ENCODE measurements at places on chromosomes 1 and 21.

- no peak for DNase-seq
Measured at GRCh38 chr1:198535631-198536030, 4.8 kb downstream of the ATP6V1G3 start.

GRCh38 chr1:156075775-156076204 is 6.5 kb downstream of the MEX3A start:
- no peak for DNase-seq

GRCh38 chr1:168621356-168621755 is 45.0 kb downstream of the XCL1 start:
- peak; percentile 14 for DNase-seq

- DNase-seq: peak; percentile 92
Measured at GRCh38 chr1:230917284-230918135, 49.2 kb upstream of the C1orf198 start.

DNA sequence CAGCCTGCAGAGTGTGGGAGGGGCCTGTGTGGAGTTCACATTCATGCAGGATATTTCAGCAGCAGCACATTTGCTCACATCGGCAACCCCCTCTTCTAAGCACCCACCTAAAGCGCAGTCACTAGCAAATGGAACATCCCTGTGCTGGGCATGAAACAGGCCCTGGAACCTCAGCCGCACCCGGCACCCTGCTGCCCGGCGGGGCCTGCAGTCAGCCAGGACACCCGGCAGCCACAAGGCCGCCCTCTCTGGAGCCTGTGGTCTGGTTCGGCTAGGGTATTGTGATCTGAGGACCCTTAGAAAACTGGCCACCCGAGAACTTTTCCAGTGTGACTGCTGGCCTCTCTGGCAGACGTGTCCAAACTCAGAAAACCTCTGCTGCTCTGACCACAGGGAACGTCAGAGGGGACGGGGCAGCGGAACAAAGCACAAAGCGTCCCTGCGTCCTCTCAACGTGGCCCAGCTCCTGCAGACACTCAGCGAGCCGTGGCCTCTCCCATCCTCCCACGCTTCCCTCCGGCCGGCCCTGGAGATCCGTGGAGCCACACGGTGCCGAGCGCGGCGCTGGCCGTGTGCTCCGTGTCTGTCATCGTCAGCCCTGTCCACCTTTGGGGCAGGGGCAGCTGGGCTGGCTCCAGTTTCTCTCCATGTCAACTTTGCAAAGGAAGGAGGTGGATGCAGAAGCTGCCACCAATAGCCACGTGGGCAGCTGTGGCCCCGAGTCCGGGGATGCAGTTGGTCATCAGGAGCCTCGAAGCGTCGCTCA is 175.9 kb upstream of the ARHGEF16 start:
- no peak for DNase-seq

- no peak for DNase-seq
Measured at GRCh38 chr1:28965271-28965870, 51.0 kb downstream of the EPB41 start.

DNA sequence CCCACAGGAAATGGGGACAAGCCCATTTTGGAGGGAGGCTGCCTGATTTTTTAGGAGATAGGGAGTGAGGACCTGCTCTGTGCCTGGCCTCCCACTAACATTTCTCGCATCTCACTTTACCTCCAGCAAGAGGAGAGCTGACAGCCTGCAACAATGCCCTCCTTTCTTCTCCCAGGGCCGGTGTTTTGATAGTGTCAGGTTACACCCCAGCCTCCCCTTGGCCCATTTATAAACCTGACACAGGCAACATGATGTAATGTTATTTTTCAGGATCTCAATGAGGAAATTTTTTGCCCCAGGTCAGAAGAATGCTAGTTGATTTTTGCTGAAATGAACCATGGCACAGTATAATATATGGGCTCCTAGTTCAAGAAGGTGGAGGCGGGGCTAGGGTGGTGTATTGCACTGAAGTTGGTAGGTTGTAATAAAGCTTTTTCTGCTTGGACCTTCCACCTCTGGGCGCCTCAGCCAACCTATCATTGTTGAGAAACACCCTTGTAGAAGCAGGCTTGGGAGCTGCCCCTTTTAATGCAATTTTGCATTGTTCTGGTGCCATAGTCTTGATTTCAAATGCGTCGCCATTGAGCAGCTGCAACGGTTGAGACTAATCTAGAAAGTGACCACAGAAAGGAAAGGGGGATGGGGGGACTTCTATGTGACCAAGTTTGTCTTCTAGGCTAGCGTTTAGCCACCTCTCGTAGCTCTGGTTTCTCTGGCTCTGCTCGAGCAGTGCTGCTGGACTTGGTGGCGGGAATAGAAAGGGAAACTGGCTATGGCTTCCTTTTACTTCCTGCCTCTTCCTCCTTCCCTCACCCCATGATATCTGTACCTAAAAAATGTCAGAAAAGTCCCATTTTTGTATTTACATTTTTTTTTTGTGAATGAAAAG is 53.0 kb downstream of the PBX1 start:
- DNase-seq: peak; percentile 66

DNA sequence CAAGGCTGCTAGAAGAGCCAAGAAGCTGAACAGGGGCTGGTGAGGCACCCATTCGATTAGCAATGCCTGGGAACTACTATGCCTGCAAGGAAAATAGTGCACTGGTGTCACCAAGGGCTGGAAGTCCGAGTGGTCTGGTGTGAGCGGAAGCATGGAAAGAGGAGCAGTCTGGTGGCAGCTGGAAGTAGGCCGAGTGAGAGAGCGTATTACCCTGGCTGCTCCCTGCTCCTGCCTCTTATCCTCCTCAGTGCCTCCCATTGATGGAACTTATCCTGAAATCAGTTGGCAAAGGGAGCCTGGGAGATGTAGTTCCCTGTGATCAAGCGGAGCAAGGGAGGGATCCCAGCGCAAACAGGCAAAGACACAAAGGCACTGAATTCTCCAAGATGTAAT is 9.6 kb downstream of the SMAP2 start:
- DNase-seq: peak; percentile 48

- DNase-seq: peak; percentile 60
Measured at GRCh38 chr21:34522284-34522683, 10.3 kb upstream of the KCNE1 start.

- DNase-seq: peak; percentile 94
Measured at GRCh38 chr1:208243967-208244916, at the start of gene PLXNA2. TSS of gene PLXNA2 (minus strand) at chr1:208244384. CDS start at chr1:208217922, 26,462 bp downstream.

GRCh38 chr1:155514582-155515187 is 47.9 kb downstream of the ASH1L start:
- no peak for DNase-seq

GRCh38 chr1:38865112-38865715 is 5.6 kb upstream of the RRAGC start:
- DNase-seq: no peak

- DNase-seq: no peak
Measured at GRCh38 chr1:206805357-206805756, 33.1 kb upstream of the IL10 start.

GRCh38 chr1:24705260-24706073 is 39.8 kb upstream of the CLIC4 start:
- peak; percentile 96 for DNase-seq

GRCh38 chr1:81119319-81119718 is 681.4 kb upstream of the ADGRL2 start:
- DNase-seq: no peak

GRCh38 chr1:32703479-32704291 is 1.1 kb upstream of the SYNC start:
- DNase-seq: no peak

DNA sequence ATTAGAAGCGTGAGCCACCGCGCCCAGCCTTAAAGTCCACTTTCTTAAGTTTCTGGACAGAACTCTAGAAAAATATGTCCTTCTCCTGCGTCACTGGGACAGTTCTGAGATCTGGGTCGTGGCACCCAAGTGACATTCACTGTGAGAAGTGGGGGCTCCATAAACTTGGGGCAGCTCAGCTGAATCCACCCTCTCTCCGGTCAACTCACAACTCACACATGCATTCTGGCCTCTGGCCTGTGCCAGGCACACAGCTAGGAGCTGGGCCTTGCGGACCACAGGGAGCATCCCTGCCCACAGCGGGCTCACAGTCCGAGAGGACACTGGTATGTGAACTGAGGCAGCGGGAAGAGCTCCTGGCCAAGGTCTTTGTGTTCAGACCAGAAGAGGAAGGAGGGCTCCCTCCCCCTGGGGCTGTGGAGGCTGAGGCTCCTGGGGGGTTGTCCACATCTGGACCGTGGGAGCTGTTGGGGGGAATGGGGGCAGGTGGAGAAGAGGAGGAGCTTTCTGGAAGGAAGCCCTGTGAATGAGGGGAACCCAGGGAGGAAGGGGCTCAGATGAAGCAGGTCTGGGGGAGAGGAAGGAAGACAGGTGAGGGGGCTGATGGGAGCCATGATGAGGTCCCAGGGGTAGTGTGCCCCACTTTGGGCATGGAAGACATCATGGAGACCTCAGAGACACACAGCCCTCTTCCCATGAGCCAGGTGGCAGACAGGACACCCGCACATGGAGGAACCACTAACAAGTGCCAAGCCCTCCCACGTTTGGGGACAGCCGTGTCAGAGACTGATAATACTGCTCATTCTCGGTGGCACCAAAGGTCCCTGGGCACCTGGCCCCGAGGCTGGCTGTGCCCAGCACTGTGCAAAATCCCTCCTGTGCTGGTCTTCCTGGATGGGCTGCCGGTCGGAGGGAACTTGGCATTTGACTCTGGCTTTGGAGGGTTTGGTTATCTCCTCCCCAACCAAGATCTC is 191.0 kb upstream of the VAMP3 start:
- DNase-seq: no peak

GRCh38 chr21:45162809-45163208 is 88.4 kb downstream of the ADARB1 start:
- DNase-seq: no peak

DNA sequence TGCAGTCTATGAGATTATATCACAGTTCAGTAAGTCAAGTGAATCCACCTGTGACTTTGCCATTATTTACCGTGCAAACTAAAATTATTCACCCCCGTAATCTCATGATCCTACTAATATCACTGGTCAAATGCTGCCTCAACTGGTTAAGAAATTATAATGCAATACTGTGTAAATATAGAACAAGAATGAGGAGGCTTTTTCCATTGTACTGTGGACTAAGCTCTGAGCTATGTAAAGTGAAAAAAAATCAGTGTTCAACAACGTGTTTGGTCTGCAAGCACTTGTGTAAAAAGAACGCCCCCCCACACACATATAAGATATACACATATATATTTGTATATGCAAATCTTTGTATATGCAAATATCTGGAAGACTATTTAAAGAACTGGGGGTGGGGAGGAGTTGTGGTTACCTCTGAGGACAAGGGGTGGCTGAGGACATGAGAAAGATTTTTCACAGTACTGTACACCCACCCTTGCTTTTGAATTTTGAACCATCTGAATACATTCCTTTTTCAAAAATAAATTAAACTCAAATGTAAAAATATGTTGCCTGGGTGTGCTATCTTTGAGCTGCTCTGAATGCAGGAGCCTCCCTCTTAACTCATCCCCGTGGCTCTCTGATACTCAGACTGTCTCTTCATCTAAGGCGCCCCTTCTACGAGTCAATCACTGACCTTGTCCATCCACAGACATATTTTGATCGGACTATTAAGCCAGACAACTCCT is 57.0 kb downstream of the PTP4A2 start:
- peak; percentile 60 for DNase-seq

DNA sequence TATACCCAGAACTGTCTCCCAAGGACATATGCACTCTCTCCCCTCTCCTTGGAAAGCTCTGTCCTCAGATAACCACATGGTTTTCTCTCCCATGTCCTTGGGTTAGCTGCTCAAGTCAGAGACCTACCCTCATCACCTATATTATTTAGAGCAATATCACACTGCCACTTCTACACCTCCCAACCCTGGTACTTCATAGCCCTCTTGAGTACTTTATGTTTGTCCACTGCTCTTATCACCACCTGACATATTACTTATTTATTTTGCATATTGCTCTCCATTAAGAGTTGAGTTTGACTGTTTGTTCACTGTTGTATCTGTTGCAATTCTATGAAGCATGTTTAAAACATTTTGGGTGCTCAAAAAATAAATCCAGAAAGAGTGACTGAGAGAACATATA is 126.3 kb upstream of the ATP1B1 start:
- no peak for DNase-seq

DNA sequence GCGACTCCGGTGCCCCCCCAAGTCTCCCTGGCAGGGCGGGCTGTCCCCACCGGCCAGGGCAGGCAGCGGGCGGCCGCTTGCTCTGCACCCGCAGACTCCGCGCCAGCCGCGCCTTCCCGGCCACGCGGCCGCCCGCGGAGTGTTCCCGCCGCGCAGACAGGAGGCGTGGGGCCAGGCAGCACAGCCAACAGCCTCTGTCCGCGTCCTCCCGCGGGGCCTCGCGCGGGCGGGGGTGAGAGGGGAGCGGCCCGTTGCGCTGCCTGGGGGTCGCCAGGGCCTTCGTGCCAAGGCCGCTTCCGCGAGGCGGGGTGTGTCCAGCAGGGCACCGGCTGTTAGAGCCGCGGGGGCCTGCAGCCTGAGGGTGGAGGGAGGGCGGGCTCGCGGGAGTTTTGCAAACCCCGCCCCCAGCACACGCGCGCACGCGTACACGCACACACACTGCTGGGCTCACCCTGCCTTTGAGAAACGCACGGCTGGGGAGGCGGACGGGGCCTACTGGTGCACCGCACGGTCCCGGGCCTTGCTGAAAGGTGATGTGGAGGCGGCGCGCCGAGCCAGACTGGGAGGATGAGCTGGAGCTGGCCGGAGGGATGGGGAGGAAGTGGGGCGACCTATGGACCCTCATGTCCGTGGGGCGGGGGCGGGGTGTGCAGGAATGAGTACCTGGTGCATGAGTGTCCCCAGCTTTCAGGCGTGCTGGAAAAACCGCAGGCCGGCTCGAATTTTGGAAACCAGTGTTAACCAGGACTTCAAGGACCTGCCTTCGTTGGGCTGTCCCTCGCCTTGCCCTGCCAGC is 41.5 kb downstream of the KIAA1614 start:
- DNase-seq: peak; percentile 90

DNA sequence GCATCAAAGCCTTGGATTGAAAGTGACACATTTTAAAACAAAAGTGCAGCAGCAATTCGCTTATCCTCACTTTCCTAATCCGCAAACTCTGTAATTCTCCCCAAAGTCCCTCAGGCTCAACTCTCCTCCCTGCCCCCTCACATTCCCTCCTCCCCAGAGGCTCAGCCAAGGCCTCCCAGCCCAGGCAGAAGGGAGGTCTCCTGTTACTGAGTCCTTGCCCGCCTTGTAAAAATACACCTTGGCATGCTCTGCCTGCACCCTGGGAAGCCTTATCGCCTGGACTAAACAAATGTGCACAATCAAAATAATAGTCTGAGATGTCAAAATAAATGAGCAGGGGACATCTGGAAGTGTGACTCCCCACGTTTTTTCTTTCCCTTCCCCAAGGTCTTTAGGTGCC is 109.7 kb downstream of the PLXNA2 start:
- no peak for DNase-seq

DNA sequence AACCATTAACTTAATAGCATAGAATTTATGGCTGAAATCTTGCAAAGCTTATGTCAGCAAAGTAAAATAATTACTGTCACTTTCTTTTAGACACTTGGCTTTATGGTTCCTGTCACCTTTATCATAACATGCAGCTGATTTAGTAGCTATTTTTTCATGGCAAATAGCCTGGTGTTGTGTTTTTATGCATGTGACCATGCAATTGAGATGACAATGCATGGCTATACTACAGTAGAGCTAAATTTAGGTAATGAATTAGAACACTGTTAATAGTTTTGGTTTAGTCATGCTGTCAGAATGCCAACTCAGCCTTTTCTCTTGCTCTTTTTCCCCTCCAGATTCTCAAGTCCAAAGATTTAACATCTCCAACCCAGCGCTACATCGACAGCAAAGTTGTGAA is 88.6 kb downstream of the TGFB2 start:
- peak; percentile 26 for DNase-seq

Measured in stomach (tissue), 19 donors.